ENCODE measurements at places on chromosomes 4 and X.

DNA sequence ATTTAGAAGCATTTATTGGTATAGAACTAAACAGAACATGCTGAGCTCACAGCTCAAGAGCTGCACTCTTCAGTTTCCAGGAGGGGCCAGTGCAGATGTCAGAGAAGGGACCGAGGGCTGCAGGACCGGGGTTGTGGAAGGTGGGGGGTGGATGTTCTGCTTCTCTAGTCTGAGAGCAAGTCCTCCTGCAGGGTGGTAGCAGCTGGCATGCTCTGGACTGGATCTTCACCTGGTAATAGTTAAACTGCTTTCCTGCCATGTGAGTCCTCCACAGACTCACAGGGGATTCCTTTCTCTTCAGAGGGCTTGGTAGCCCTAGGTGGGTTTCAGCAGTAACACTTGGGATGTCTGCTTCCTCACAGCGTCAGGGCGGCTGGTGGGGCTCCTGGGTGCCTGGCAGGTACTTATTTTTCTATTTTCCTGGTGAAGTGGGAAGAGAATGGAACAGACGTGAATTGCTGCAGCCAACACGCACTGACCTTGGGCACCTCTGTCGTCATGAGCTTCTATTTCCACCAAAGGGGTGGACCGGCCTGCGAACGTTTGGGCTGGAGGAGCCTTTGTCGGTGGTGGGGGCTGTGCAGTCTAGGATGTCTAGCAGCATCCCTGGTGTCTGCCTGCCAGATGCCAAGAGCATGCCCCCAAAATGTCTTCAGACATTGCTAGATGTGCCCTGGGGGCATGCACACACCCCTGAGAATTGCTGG lies 2.5 kb downstream of the MAEA start:
- no peaks in the 10 kb centered on the region for H3K36me3 ChIP-seq
- no peak for DNase-seq
- no peak overlapping the region for H3K4me3 ChIP-seq
- H3K27ac ChIP-seq, result no peak overlapping the region

DNA sequence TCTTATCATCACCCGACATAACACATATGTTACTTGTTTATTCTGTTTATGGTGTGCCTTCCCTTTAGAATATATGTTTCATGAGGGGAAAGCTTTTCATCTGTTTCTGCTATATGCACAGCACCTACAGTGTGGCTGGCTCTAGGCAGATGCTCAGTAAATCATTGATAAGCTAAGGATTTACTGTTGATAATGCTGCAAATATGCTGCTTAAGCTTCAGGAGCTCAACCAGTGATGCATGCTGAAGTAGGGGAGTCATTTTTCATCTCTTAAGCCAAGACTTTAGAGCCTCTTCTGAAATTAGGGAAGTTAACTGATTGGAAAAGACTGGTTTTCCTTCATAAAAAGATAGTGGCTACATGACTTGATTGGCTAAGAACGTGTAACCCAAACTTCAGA lies 16.4 kb downstream of the FAT4 start:
- H3K27me3 ChIP-seq, result no peaks in the 10 kb centered on the region
- no peak overlapping the region for H3K27ac ChIP-seq
- no peak for DNase-seq
- no peak overlapping the region for H3K4me3 ChIP-seq

GRCh38 chr4:89496851-89497250 lies 189.3 kb upstream of the GPRIN3 start:
- H3K4me3 ChIP-seq, result no peak overlapping the region
- H3K4me1 ChIP-seq, result no peaks in the 10 kb centered on the region
- no peaks in the 10 kb centered on the region for H3K36me3 ChIP-seq
- DNase-seq, result no peak
- H3K27ac ChIP-seq, result no peak overlapping the region
- no peaks in the 10 kb centered on the region for H3K27me3 ChIP-seq

DNA sequence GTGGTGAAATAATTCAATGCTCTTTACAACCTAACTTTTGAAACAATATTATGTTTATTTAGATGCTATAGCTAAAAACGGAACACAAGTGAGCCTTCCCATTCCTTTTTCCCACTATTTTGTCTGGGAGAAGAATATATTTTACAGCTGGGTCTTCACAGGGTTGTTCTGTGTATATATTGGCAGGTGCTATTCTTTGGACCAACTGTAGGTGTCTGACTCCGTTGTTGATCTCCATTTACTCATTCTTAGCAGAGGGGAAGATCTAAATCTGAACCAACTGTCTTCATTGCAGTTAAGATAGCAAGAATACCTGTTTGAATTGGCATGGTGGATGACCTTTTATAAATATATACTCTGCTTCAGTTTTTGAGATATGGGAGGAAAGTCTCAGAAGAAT lies 257.4 kb downstream of the CFAP299 start:
- no peak overlapping the region for H3K4me3 ChIP-seq
- H3K27ac ChIP-seq, result no peak overlapping the region
- H3K4me1 ChIP-seq, result no peaks in the 10 kb centered on the region
- no peaks in the 10 kb centered on the region for H3K36me3 ChIP-seq
- no peaks in the 10 kb centered on the region for H3K27me3 ChIP-seq
- DNase-seq, result peak; percentile 7

- H3K27me3 ChIP-seq, result no peaks in the 10 kb centered on the region
- H3K27ac ChIP-seq, result no peak within 1 kb of the TSS
- H3K4me3 ChIP-seq, result peak within 1 kb of the TSS; percentile 30
- no peaks in the 10 kb centered on the region for H3K36me3 ChIP-seq
- peaks cover 10% of the 10 kb centered on the region for H3K4me1 ChIP-seq
Measured at GRCh38 chr4:55819634-55820033, at the start of gene EXOC1L. TSS of gene EXOC1L (plus strand) at chr4:55819790. CDS start at chr4:55820027, 237 bp downstream.

GRCh38 chr4:35565640-35566039 lies 678.7 kb downstream of the ARAP2 start:
- H3K36me3 ChIP-seq, result no peaks in the 10 kb centered on the region
- H3K4me3 ChIP-seq, result no peak overlapping the region
- H3K27me3 ChIP-seq, result no peaks in the 10 kb centered on the region
- DNase-seq, result no peak

DNA sequence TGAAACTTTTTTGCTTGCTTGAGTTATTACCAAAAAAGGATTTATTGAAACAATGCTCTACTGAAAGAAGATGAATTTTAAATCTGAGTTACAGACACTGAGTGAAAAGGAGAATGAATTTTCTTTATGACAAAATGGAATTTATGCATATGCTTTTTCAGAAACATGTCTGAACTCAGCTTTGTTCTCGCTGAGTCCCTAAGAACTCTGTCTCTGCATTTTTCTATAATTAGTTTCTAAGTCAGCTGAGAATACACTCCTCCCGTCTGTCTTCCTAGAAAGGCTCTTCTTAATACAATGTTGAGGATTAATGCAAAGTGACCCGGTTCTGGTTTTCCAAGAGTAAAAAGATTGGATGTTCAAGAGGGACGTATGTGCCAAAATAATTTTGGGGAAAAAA lies 463.5 kb downstream of the NKX6-1 start:
- no peak overlapping the region for H3K4me3 ChIP-seq
- H3K27me3 ChIP-seq, result no peaks in the 10 kb centered on the region
- H3K27ac ChIP-seq, result no peak overlapping the region
- H3K4me1 ChIP-seq, result no peaks in the 10 kb centered on the region
- no peaks in the 10 kb centered on the region for H3K36me3 ChIP-seq
- no peak for DNase-seq

- no peaks in the 10 kb centered on the region for H3K27me3 ChIP-seq
- H3K4me3 ChIP-seq, result no peak overlapping the region
- no peak for DNase-seq
Measured at GRCh38 chr4:173424899-173425805, 26.2 kb upstream of the SCRG1 start.

DNA sequence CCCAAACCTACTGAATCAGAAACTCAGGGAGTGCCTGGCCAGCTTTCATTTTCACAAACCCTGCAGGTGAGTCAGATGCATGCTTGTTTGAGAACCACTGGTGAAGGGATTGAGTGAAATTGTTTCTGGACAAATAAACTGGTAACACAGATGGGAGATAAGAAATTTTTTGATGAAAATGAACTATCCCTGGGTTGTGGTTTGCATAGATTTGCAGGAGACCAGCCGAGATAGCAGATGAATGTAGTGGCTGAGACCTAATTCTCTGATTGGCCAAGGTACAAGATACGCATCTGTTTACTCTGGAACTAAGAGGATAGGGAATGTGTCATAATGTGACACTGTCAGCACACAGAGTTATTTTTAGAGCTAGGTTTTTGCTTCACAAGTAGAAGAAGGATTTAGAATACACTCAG lies 117.8 kb upstream of the NOCT start:
- no peaks in the 10 kb centered on the region for H3K36me3 ChIP-seq
- no peak overlapping the region for H3K4me3 ChIP-seq
- no peaks in the 10 kb centered on the region for H3K27me3 ChIP-seq
- H3K27ac ChIP-seq, result no peak overlapping the region
- no peak for DNase-seq

- DNase-seq, result no peak
- H3K27ac ChIP-seq, result no peak overlapping the region
- H3K36me3 ChIP-seq, result no peaks in the 10 kb centered on the region
- H3K4me1 ChIP-seq, result peaks cover 14% of the 10 kb centered on the region
- H3K4me3 ChIP-seq, result no peak overlapping the region
Measured at GRCh38 chr4:76977736-76978350, 28.3 kb downstream of the SEPTIN11 start.

DNA sequence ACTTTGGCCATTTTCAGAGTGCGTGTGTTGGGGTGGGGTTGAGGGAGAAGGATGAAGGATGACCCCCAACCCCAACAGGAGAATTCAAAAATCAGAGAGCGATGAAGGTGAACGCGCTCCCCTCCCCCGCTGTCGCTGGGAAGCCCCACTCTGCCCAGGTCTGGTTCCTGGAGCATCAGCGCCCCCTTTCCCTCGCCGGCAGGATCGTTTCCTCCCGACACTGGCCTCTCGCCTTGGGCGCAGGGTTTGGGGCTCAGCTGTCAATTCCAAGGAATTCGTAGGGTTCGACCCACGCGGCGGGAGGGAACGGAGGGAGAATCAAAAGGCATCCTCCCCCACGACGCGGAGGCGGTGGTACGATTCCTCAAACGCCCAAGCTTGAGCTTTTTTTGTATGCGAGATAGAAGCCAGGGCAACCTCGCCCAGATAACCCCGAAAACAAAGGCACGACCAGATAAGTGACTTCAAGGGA lies 1.0 kb upstream of the PDGFRA start:
- peaks cover 97% of the 10 kb centered on the region for H3K27me3 ChIP-seq
- DNase-seq, result peak; percentile 92
- peaks cover 27% of the 10 kb centered on the region for H3K4me1 ChIP-seq
- H3K36me3 ChIP-seq, result no peaks in the 10 kb centered on the region

DNA sequence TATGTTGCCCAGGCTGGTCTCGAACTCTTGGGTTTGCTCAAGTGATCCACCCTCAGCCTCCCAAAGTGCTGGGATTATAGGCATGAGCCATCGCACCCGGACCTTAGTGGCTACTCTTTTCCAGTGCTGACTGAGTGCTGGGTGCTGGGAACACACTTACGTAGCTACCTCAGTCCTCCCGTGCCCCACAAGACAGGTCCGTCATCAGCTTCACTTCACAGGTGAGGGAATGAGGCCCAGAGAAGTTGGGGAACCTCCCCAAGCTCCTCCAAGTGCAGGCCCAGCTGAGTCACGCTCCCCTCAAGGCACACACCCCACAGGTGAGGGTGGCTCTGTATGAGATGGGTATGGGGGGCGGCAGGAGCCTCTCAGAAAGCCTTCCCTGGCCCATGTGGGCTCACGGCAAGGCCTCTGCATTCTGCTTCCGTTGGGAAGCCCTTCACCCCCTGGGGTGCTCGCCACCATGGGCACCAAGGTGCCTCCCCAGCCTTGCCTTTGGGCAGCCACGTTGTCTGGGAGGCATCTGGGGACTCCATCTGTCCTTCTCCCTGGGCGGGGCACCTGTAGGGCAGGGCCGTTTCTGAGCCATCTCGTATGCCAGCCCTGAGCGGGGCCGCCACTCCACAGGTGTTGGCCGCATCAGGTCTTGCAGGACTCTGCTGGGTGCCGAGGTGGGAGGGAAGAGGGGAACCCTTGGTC lies 28.4 kb downstream of the NSG1 start:
- H3K4me1 ChIP-seq, result no peaks in the 10 kb centered on the region
- no peaks in the 10 kb centered on the region for H3K27me3 ChIP-seq
- no peak overlapping the region for H3K4me3 ChIP-seq
- DNase-seq, result no peak
- H3K36me3 ChIP-seq, result no peaks in the 10 kb centered on the region
- no peak overlapping the region for H3K27ac ChIP-seq

GRCh38 chr4:105944540-105944939 lies 49.3 kb downstream of the NPNT start:
- no peak overlapping the region for H3K4me3 ChIP-seq
- DNase-seq, result no peak
- no peaks in the 10 kb centered on the region for H3K4me1 ChIP-seq
- H3K36me3 ChIP-seq, result no peaks in the 10 kb centered on the region
- H3K27ac ChIP-seq, result no peak overlapping the region

- H3K27ac ChIP-seq, result no peak overlapping the region
- H3K36me3 ChIP-seq, result no peaks in the 10 kb centered on the region
- H3K27me3 ChIP-seq, result no peaks in the 10 kb centered on the region
Measured at GRCh38 chrX:111609206-111609605, 71.8 kb upstream of the ALG13 start.

- H3K4me3 ChIP-seq, result no peak overlapping the region
- DNase-seq, result no peak
Measured at GRCh38 chr4:122384245-122384644, 5.4 kb downstream of the ADAD1 start.

GRCh38 chr4:138894011-138894410 lies 121.6 kb upstream of the NOCT start:
- H3K4me3 ChIP-seq, result no peak overlapping the region
- H3K27ac ChIP-seq, result no peak overlapping the region
- no peaks in the 10 kb centered on the region for H3K27me3 ChIP-seq
- H3K36me3 ChIP-seq, result no peaks in the 10 kb centered on the region
- H3K4me1 ChIP-seq, result peaks cover 16% of the 10 kb centered on the region

DNA sequence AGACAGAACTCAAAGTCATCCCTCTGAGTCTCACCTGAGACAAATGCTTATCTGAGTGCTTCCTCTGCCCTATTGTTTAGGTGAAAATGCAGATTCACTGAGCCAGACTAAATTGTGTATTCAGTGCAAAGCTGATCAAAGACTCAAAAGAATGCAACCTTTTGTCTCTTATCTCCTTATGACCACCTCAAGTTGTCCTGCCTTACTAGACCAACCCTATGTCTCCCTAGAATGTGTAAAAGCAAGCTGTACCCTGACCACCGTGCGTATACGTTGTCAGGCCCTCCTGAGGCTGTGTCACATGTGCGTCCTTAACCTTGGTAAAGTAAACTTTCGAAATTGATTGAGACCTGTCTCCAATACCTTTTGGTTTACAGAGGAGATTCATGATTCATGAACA lies 63.6 kb upstream of the SH3RF1 start:
- H3K27me3 ChIP-seq, result no peaks in the 10 kb centered on the region
- no peaks in the 10 kb centered on the region for H3K4me1 ChIP-seq
- no peak for DNase-seq
- no peaks in the 10 kb centered on the region for H3K36me3 ChIP-seq
- H3K4me3 ChIP-seq, result no peak overlapping the region

DNA sequence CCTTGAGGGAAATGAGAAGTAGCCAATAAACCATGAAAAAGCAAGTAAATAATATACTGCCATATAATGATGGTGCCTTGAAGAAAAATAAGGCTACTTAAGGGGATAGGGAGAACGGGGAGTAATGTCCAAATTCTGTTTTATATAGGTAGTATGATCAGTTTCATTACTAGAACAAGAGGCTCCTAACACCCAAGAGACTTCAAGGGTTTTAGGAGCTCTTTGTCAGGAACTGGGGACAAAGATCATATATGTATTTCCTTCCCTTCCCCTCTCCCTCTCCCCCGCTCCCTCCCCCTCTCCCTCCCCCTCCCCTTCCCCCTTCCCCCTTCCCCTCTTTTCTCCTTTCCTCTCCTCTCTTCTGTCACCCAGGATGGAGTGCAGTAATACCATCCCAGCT lies 127.3 kb downstream of the PTPN13 start:
- no peak overlapping the region for H3K4me3 ChIP-seq
- no peak overlapping the region for H3K27ac ChIP-seq
- no peak for DNase-seq
- H3K27me3 ChIP-seq, result no peaks in the 10 kb centered on the region
- H3K4me1 ChIP-seq, result no peaks in the 10 kb centered on the region
